ENCODE measurements at places on chromosomes 12 and 14.

GRCh38 chr12:57771873-57772428 lies at the start of gene METTL1:
TSS of gene METTL1 (minus strand) at chr12:57772105. CDS start at chr12:57772083, 22 bp downstream.
- DNase-seq = peak; percentile 100

DNA sequence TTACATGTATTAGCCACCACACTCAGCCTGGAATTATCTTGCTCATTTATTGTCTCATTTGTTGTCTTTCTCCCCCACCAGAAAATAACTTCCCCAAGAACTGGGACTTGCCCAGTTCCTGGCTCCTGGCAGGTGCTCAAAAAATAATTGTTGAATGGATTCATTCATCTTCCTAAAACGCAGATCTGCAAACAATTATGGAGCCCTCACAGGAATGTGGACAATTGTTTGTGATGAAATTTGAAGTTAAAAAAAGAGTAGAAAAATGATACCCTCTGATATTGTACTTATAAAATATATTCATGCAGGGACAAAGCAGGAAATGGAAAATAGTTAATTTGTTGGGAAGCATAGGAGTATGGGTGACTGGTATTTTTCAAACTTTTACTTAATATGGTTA lies 60.7 kb upstream of the MAP1LC3B2 start:
- DNase-seq = no peak

- no peak for DNase-seq
Observed at GRCh38 chr14:58918066-58918738, 270.3 kb upstream of the DAAM1 start.

GRCh38 chr14:61591862-61592261 lies 103.5 kb upstream of the HIF1A start:
- no peak for DNase-seq

DNA sequence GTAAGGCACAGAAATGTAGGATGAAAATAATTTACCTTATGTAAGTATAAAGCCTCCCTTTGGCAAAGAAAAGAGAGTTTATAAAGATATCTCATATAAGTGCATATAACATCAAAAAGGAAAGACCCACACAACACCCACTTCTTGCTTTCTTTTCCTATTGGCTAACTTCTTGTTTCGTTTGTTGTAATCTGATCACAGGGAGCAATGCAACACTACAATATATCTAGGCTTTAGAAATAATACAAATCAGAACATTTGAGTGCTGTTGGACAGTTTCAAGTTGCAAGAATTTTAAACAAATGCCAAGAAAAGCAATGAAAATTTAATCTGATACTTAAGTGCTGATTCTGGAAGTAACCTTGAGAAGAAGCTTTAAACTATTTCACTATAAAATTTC lies 1.3 kb downstream of the FGD6 start:
- no peak for DNase-seq

DNA sequence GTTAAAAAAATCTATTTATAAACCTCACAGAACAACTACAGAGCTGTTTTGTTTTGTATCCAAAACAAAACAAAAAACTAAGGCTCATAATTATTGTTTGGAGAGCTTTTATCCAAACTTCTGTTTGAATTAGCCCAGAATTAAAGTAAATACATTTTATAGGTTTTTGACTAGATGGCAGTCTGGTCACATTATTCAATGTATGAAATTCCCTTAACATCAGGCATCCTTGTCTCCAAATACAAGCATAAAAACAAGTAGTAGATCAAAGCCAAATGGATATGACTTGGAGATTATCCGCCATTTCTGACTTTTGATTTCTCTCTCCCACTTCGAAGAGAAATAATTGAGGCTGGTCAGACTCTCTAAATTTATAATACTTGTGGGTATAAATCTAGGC lies 63.5 kb downstream of the SLC38A1 start:
- peak; percentile 27 for DNase-seq

DNA sequence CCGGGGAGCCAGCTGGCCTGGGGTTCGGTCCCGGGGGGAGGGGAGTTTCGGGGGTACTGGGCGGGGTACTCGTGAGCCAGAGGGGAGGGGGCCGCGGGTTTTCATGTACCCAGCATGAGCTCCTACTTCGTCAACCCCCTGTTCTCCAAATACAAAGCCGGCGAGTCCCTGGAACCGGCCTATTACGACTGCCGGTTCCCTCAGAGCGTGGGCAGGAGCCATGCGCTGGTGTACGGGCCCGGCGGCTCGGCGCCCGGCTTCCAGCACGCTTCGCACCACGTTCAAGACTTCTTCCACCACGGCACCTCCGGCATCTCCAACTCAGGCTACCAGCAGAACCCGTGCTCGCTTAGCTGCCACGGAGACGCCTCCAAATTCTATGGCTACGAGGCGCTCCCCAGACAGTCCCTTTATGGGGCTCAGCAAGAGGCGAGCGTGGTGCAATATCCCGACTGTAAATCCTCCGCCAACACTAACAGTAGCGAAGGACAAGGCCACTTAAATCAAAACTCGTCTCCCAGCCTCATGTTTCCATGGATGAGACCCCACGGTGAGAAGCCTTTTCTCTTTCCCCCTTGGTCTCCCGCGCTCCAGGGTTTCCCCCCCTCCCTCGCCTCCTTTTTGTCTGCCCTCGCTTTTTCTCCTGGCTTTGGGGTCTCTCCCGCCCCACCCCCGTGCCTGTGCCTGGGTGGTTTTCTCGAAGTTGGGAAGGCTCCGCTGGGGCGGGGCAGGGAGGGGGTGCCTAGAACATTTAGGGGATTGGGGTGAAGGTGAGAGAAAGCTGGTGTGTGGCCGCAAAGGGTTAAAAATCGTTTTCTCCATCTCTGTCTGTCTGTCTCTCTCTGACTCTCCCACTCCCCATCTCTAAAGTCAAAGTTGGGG lies 627 bp downstream of the HOXC8 start:
- DNase-seq = no peak
